Immature natural killer cell (primary cell): ENCODE measurements at places on chromosomes 5 and 9. TPM values are rescaled to one million over a fixed set of nuclear protein-coding genes. Genes with fewer than 3 reads are reported as not detected.

GRCh38 chr9:91193087-91193657 is 168.5 kb downstream of the AUH start:
- H3K4me1 ChIP-seq = peaks cover 55% of the 10 kb centered on the region
- H3K27me3 ChIP-seq = peaks cover 2% of the 10 kb centered on the region
- peak overlapping the region; percentile 98 for H3K27ac ChIP-seq
- DNase-seq = peak; percentile 62

DNA sequence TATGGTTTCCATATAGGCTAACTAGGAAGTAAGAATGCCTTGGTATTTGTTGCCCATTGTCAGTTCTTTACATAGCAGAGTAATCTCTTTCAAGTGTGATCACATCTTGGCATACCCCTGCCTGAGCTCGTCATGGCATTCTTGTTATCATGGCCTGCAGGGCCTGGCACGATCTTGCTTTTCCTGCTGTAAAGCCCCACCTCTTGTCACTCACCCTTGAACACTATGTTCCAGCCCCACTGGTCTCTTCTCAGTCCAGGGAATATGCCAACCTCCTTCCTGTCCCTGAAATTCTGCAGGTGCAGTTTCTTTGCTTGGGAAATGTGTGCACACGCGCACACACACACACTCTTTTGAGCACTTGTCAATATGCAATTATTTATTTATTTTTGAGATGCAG is 250.2 kb upstream of the DMRT1 start:
- no peaks in the 10 kb centered on the region for H3K4me1 ChIP-seq
- H3K36me3 ChIP-seq = no peaks in the 10 kb centered on the region
- DNase-seq = no peak
- H3K27me3 ChIP-seq = peaks cover 2% of the 10 kb centered on the region

DNA sequence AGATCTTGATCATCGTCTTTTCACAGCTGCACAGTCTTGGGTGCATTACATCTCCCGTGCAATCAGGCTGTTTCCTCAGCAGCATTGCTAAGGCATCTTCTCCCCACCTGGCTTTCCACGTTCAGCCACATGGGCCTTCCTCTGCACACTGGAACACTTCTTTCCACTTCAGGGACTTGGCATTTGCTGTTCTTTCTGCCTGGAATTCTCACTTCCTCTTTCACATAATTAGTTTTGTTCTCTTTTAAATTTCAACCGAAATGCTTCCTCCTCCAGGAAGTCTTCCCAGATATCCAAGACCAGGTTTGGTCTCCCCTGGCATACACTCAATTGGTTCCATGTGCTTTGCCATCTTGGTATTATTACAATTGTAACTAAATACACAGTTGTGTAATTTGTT is 43.8 kb downstream of the WHRN start:
- peaks cover 4% of the 10 kb centered on the region for H3K27me3 ChIP-seq
- DNase-seq = no peak
- no peaks in the 10 kb centered on the region for H3K36me3 ChIP-seq

GRCh38 chr5:57383093-57383861 is 99.3 kb downstream of the ACTBL2 start:
- no peak for DNase-seq
- no peak overlapping the region for H3K4me3 ChIP-seq
- peaks cover 4% of the 10 kb centered on the region for H3K27me3 ChIP-seq
- H3K27ac ChIP-seq = no peak overlapping the region
- no peaks in the 10 kb centered on the region for H3K36me3 ChIP-seq
- no peaks in the 10 kb centered on the region for H3K4me1 ChIP-seq

DNA sequence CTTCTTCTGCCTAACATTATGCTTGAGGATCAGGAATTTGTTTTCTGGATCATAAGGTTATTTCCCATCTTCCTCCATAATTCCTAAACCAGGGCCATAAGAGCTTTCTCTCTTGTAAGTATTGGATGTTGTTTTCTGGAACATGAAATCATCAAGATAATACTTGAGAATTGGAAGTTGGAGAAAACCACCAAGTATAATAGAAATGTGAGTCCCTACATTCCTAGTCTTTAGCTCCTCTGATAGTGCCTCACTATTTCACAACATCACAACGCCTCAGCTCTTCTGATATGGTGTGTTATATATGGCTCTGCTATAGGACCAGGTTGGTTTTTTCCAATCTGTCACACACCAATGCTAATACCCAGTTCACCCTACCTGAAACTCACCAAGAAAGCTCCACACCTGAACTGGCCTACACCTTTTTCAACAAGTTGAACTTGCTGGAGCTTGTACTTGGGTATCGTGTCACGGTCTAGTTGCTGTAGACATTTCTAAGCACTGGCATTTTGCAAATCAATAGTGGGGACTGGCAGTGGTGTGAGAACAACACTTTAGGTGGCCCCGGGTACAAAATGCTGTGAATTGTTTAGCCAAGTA is 141.1 kb downstream of the ACTBL2 start:
- H3K4me3 ChIP-seq = no peak overlapping the region
- H3K36me3 ChIP-seq = no peaks in the 10 kb centered on the region
- no peaks in the 10 kb centered on the region for H3K27me3 ChIP-seq
- H3K27ac ChIP-seq = no peak overlapping the region
- no peak for DNase-seq

DRD1 gene
- not detected for polyA plus RNA-seq

LRRC26 gene
- polyA plus RNA-seq = 2.1 TPM

ERMP1 gene
- polyA plus RNA-seq = 31.0 TPM

PCDHGA3 gene
- not detected for polyA plus RNA-seq
